ENCODE measurements at places on chromosomes 13 and 19. TPM values are rescaled to one million over a fixed set of nuclear protein-coding genes. Genes with fewer than 3 reads are reported as not detected.
A peak's percentile ranks its signal among the peaks of the same experiment; 100 is the strongest.

DNA sequence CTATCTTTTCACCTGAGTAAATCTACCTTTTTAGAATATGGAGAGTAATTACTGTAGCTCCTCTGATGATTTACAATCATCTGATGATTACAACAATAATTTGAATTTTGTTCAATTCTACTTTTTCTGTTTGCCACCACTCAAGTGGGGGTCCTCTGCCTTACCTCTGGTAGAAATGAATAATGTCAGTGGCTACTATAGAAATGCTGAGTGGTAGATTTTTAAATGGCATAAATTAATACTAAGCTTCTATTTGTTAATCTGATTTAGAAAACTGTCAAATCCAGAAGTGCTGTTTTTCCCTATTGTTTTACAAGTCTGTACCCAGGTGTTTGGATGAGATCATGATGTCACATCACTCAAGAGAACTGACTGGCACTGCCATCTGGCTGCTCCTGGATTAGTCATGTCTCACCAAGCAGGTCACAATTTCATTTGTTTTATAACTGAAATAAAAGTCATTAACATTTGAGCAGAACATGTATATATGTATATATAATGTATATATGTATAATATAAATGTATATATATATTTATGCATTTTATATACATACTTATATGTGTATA lies 494.8 kb downstream of the TBC1D4 start:
- no peaks in the 10 kb centered on the region for H3K4me1 ChIP-seq
- no peak overlapping the region for H3K27ac ChIP-seq
- no peak for DNase-seq

DNA sequence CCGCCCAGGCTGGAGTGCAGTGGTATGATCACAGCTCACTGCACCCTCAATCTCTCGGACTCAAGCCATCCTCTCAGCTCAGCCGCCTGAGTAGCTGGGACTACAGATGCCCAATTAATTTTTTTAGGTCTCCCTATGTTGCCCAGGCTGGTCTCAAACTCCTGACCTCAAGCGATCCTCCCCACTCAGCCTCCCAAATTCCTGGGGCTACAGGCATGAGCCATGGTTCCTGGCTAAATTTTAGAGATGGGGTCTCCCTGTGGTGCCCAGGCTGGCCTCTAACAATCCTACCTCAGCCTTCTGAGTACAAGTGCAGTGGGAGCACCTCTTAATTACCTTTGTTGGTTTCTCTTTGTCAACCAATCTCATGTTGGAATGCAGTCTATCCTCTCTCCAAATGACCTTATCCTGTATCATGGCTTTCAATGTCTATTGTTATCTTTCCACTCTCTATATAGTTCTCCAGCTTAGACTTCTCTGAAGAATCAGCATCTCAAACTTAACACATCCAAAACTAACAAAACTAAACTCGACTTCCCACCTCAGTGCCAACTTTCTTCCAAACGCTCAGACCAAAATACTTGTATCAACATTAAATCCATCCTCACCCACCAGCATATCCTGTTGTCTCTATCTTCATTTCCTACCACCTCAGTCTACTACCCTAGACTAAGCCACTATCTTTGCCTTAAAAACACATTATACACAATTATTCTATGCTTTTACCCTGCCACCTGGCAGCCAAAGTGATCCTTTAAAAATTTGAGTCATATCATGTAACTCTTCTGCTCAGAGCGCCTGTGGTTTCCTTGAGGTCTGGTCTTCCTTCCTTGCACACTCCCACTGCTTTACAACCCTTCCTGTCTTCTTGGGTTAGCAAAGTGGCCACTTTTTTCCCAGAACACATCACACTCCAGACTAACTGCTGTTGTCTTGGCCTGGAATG lies 6.7 kb downstream of the TPT1 start:
- DNase-seq, result peak; percentile 84
- peaks cover 62% of the 10 kb centered on the region for H3K36me3 ChIP-seq
- H3K27ac ChIP-seq, result peak overlapping the region; percentile 56
- H3K4me1 ChIP-seq, result peaks cover 85% of the 10 kb centered on the region
- peak overlapping the region; percentile 99 for H3K4me3 ChIP-seq

Gene ACP7
- not detected for total RNA-seq

GRCh38 chr13:79226250-79226649 lies 179.8 kb downstream of the RBM26 start:
- no peak overlapping the region for H3K4me3 ChIP-seq
- H3K36me3 ChIP-seq, result no peaks in the 10 kb centered on the region
- H3K27ac ChIP-seq, result no peak overlapping the region

DNA sequence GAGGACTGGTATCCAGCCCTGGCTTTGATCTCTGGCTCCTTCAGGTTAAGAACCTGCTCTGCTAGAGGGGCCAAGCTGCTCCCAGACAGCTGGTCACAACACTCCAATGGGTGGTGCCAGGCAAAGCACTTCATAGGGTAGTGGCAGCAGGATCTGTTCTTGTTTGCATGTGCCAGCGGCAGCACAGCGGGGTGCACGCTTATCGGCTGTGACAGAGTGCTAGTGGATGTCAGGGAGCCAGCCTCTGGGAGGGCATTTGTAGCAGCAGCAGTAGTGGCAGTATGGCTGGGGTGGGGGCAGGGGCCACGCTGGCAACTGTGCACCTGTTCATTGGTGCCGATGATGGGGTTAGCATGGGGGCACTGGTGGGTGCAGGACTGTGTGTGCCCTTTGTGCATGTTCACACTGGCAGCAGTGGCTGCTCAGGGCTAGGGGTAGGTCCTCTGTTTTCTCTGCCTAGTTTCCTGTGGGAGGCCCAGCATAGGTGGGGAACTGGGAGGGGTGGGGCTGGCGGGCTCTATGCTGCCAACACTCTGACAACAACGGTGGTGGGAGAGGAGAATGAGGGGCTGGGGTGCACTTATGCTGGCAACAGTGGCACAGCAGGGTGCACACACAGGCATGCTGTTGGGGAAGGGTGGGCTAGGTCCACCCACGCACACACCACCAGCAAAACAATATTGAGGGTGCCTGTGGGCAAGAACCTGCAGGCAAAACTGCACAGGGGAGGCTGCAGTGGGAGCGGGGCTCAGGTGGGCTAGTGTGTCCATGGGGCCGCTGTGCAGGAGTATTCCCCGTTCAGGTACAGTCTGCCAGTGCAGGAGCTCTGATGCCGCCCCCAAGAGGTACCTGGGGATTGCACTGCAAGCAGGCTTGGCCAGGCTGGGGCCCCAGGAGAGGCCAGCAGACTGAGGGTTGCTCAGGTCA lies 19.3 kb downstream of the AP1M1 start:
- peaks cover 87% of the 10 kb centered on the region for H3K36me3 ChIP-seq
- peak overlapping the region; percentile 7 for H3K4me3 ChIP-seq
- H3K4me1 ChIP-seq, result peaks cover 32% of the 10 kb centered on the region
- DNase-seq, result no peak
- peak overlapping the region; percentile 49 for H3K27ac ChIP-seq

Gene KLK6
- not detected for total RNA-seq

DNA sequence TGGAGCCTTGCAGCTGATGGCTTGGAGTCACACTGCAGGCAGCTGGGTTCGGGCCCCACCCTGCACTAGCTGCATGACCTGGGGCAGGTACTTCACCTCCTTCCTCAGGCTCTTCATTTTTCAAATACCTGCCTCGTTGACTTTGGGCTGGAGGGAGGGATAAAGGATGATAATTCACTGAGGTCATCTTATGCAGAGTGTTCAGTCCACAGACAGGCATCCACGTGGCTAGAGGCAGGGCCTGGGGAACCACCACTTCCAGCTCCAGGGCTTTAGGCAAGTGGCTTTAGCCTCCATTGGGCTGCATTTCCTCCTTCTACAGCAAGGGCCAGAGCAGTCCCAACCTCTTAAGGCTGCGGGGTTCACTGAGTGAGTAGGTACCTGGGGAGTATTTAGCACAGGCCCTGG lies 84.8 kb downstream of the SIPA1L3 start:
- no peaks in the 10 kb centered on the region for H3K36me3 ChIP-seq
- H3K4me1 ChIP-seq, result peaks cover 6% of the 10 kb centered on the region
- H3K27ac ChIP-seq, result no peak overlapping the region
- no peak for DNase-seq
- no peak overlapping the region for H3K4me3 ChIP-seq

Gene ZNF610
- total RNA-seq, result 0.12 TPM

All from activated CD4-positive, alpha-beta T cell treated with anti-CD3 and anti-CD28 coated beads, Interleukin-2, amount 10 ng/mL, durations not matched to agents 24 days and 14 days (primary cell).